NCI-H2107 (cell line): ENCODE measurements at places on chromosomes 16 and 17.
A peak's percentile ranks its signal among the peaks of the same experiment; 100 is the strongest.

DNA sequence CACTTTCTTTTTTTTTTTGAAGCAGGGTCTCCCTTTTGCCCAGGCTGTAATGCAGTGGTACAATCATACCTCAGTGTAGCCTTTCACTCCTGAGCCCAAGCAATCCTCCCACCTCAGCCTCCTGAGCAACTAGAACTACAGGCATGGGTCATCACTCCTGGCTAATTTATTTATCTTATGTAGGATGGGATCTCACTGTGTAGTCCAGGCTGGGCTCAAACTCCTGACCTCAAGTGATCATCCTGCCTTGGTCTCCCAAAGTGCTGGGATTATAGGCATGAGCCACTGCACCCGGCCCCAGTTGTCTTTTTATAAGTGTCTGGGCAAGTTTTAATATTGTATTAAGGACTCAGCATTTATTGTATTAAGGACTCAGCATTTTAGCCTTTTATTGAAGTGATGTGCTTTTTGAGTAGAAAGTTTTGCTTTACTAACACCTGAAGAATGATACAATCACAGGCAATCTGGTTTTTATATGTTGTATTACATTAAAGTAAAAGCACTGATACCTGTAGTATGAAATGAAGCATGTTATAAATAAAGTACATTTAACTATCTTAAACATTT is 22.9 kb downstream of the VMP1 start:
- DNase-seq = no peak

GRCh38 chr16:17271687-17272086 is 199.1 kb downstream of the XYLT1 start:
- no peak for DNase-seq

DNA sequence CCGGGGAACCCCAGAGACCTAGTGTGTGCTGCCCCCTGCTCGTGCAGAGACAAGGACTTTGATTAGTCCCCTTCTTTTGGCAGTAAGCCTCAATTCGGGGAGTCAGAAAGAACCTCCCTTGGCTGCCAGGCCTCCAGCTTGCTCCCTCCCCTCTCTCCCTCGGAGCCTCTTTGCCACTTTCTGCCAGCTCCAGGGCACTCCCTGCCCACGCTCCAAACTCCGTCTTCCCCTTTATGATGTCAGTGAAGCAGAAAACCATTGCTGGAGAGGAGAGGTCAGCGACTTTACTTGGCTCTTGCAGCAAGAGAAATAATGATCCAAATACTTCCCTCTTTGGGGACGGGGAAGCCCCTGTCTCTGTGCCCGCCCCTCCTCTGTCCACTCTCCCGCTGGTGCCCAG is 28.1 kb downstream of the TTYH2 start:
- DNase-seq = no peak

DNA sequence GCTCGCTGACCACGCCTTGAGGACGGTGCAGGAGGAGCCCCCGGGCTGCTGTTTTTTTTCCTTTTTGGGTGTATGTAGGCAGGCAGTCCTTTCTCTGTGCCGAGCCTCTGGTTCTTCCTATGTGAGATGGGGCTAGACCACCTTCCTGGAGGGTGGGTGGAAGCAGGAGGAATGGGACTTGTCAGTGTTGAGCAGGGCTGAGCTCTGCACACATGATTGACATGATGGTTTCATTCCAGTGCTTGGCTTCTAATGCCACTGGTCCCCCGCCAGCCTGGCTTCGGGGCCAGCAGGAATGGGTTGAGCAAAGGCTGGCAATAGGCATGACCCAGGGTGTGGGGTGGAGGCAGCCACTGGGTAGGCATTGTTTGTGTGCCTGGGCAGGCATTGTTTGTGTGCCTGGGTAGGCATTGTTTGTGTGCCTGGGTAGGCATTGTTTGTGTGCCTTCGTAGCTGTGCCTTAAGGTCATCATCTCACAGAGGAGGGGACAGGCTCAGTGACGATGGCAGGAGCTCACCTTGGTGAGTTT is 14.2 kb upstream of the ADCY7 start:
- DNase-seq = no peak

DNA sequence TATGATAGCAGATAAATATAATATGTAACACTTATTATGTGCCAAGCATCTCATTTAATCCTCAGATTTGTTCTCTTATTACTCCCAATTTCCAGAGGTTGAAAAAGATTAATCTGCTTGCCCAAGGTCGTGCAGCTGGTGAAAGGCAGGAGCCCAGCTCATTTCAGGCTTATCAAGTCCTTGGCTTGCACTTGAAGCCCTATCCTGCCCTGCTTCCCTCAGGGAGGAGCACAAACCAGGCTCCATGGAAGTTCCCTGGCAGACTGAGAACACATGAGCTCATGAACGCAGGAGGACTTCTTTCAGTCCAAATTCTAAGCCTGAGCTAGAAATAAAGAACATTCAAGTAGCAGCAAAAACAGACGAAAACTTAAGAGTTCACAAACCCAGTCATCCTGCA is 74.8 kb downstream of the USP31 start:
- no peak for DNase-seq

DNA sequence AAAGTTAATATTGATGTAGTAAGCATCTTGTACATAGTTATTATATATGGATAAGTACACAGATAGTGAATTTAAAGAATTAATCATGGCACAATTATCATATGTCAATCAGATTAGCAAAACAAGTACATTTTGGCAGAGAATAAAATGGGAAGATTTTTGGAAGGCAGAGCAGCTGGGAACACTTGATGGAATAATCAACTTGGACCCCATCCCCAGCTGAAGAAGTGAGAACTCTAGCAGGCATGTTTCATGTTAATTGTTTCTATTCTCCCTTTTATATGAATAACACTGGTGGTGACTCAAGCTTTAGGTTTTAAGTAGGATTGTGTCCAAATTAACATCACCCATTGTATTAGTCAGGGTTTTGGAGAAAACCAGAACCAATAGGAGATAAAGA is 198.7 kb downstream of the KCNJ2 start:
- DNase-seq = no peak

GRCh38 chr16:25481636-25482035 is 210.1 kb upstream of the HS3ST4 start:
- no peak for DNase-seq

DNA sequence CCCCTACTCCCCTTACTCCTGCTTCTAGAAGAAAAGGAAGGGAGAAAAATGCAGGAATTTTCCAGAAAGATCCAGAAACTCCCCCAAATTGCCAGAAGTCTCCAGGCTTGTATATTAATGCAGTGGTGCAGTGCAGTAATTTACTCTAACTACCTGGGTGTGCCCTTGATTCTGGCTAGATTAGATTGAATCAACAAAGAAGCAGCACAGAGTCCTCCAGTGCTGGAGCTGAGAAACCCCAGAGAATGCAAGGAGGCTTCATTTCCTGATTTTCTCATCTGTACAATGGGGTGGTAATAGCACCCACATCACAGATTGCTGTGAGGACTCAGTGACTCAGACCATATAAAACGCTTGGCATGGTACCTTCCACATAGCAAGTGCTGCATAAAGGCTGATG is 247.3 kb upstream of the RPL38 start:
- no peak for DNase-seq

DNA sequence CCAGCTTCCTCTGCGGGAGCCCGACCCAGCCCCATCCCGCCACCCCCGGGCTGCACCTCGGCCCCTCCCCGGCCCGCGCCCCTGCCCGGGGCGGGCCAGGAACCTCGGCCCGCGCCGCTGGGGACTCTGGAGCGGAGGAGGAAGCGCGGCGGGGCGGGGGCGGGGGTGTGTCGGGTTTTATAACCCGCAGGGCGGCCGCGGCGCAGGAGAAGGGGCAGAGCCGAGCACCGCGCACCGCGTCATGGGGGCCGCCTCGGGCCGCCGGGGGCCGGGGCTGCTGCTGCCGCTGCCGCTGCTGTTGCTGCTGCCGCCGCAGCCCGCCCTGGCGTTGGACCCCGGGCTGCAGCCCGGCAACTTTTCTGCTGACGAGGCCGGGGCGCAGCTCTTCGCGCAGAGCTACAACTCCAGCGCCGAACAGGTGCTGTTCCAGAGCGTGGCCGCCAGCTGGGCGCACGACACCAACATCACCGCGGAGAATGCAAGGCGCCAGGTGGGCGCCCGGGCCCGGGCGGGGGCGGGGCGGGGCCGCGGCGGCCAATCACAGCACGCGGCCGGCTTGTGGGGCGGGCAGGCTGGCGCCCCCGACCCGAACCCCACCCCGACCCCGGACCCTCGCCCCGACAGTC is at the start of gene ACE:
Gene ACE (plus strand): TSS at position 208 of the 626 bp plus-strand sequence. CDS start 34 bp downstream, at position 242.
- peak; percentile 66 for DNase-seq
